ENCODE measurements at places on chromosomes 12 and 14.

GRCh38 chr14:101072070-101072469, 168.5 kb upstream of the RTL1 start:
- no peak for DNase-seq

DNA sequence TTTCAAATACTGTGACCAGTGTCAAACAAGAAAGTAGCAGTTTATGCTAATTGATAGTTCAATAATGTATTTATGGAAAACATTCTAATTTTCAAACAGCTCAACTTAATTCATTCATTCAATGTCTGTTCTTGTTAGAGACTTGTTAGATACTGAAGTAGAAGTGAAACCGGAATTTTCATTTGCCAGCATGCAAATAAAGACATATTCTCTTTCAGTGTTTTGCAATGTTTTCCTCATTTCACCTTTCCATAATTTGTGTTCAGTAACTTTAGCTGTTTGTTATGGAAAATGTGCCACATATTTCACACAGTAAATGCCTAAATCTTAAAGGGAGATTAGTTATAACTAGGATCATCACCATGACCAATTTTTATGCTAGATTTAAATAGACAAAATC, 21.2 kb downstream of the TAS2R50 start:
- no peak for DNase-seq

DNA sequence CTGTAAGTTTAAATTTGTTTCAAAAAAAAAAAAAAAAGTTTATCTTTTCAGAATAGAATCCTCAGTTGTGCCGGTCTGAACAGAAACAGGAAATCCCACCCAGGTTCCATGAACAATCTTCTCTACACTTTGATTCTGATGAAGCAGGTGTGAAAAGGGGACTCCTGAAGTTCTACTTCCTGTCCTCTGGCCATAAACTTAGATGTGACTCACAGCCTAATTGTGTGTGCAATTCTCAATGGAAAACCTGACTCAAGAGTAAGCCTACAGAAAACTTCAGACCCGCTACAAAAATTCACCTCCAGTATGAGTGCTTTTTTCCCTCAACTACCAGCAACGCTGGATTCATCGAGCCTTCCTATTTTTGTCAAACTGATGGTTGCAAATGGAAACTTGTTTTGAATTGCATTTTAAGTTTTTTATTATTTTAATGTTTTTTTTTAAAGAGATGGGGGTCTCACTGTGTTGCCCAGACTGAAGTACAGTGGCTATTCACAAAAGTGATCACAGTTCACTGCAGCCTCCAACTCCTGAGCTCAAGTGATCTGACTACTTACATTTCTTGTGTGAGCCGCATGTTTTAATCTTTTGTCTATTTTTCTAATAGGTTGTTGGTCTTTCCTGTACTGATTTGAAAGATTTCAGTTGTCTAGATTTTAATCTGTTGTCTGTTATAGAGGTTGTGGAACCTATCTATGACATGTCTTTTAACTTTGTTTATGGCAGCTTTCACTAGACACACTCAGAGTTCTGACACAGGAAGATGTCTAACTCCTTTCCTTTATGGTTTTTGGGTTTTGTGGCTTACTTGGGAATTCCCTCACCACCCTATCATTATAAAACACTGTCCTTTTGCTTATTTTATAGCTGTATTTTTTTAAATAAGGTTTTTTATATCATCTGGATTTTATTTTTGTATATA, 37.6 kb downstream of the ATG14 start:
- no peak for DNase-seq

GRCh38 chr12:94047781-94048567, 100.4 kb upstream of the PLXNC1 start:
- no peak for DNase-seq

- no peak for DNase-seq
Measured at GRCh38 chr12:52298677-52299190, 7.4 kb upstream of the KRT81 start.

GRCh38 chr14:93274055-93274806, 58.6 kb downstream of the BTBD7 start:
- no peak for DNase-seq

GRCh38 chr14:58796242-58797009, 158.7 kb downstream of the DACT1 start:
- DNase-seq: no peak

GRCh38 chr12:104604070-104604994, 147.6 kb downstream of the CHST11 start:
- DNase-seq: no peak

DNA sequence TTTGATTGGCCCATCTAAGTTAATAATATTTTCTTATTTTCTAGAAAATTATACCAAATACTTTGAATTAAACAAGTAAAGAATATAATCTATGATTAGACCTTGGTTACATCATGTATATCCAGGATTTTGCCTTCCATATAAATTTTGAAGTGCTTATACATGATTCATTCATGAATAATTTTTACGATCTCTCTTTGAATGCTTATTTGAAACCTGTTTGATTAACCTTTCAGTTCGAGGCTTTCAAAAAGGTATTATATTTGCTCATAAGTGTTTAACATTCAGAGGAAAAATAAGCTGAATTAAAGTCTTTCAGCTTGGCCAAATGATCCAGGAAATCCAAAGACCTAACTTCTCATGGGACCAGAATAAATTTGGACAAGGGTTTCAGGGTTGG, 495.2 kb upstream of the GARIN6 start:
- DNase-seq: no peak

DNA sequence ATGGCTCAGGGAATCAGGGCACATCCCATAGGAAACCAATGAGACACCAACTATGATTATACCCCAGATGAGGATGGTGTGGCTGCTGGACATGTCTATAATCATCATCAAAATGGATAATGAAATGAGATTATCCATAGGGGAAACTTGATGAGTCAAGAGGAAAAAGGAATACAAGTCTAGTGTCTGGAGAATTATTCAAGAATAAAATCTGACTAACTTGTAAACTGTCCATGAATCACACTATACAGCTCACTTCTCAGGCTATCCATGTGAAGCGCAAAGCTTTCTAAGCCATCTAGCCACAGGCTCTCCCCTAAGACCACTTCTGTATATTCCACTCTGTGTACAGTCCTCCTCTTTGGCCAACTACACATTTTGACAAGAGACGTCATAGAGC, 52.5 kb downstream of the DUSP16 start:
- DNase-seq: no peak

- DNase-seq: peak; percentile 72
Measured at GRCh38 chr12:117120787-117121186, 21.6 kb upstream of the TESC start.

- peak; percentile 20 for DNase-seq
Measured at GRCh38 chr14:45252366-45253069, 484 bp downstream of the MIS18BP1 start.

DNA sequence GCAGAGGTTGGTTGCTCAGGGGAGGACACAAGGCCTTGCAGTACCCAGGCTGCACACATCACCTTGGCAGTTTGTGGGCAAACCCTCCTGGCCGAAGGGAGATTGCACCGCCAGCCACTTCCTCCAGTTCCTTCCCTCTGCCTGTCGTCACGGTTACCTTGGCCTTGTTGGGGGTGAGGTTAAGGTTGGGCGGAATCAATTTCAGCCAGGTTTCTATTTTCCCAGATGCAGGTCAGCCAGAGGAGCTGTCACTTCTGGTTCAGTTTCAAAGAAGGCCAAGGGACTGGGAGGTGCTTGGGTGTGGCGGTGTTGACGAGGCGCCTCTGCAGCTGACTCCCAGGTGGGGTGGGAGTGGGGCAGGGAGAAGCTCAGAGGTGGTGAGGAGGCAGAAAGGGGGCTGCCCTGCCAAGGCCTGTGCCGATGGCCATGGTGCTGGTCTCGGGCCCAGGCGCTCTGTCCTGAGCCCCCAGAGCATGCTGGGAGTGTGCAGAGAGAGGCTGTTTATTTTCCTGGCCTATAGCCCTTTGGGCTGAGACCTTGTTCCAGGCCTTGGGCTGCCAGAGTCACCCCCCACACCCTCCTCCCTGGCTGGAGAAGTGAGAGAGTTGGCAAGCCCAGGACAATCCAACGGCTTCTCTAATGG, 31.4 kb downstream of the JDP2 start:
- DNase-seq: no peak

DNA sequence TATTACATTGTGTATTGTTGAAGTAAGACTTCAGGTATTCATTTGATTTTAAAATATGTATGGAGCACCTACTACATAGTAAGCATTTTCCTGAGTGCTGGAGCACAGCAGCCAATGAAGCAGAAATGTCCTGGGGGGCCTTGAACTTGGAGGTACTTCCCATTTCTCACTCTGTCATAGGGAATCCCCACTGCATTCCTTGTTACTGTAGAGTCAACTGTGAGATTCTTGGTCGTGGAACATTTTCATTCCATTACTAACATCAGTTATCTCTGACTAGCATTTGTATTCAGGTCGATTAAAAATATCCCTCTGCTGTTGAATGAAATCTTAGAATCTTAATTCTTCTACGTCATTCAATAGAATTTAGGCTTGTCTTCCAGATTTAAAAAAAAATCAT, 66.7 kb downstream of the PDE3A start:
- no peak for DNase-seq

GRCh38 chr12:2144951-2145350, 92.2 kb downstream of the CACNA1C start:
- DNase-seq: no peak

DNA sequence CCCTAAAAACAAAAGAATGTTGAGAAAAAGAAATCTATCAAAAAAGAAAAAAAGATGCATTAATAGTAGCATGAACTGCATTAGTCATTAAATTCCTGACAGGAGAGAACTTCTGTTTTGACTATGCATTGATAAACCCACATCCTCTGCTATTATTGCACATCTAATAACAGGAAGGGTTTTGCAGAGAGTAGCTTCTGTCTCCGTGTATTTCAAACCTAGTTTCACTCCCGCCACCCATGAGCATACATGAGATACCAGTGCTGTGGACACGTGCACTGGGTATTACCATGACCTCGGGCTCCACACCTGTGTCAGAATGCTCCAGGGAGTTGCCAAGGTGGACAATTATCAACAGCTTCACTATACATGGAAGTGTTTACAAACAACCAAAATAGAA, 449.1 kb upstream of the SOX5 start:
- DNase-seq: no peak

DNA sequence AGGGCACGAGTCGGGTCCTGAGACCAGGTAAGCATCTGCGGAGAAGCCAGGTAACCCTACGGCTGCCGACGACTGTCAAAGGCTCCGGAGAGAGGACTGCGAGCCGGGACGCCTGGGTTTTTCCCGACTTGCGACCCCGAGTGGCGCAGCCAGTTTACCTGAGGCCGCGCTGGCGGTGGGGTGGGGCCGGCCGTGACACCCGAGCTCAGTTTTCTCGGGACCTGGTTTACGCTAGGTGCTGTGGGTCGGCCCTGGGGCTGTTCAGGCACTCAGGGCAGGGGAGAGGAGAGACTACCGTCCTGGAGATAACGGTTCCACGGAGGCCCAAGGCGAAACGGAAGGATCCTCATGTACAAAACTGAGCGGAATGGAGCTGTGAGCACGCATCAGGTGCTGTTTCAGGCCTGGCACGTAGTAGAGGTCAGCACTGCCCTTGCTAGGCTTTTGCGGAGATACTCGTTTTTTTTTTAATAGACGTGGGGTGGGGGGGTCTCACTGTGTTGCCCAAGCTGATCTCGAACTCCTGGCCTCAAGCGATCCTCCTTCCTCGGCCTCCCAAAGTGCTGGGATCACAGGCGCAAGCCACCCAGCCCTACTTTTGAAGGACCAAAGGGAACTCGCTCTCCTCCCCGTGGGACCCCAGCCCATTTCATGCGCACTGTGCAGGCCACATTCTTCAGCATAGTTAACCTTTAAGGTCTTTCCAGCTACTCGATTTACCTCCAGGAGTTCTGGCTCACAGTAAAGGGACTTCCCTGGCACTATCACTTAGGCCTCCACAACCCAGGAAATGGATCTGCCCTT, 471 bp downstream of the MTRFR start:
- DNase-seq: no peak

Measured in NCI-H446 (cell line).